Left lung (tissue), 14 donors: ENCODE measurements at places on chromosomes 5 and 9. TPM values are rescaled to one million over a fixed set of nuclear protein-coding genes. Genes with fewer than 3 reads are reported as not detected.

GRCh38 chr5:63726496-63726895 lies 235.7 kb downstream of the HTR1A start:
- no peak for DNase-seq
- no peaks in the 10 kb centered on the region for H3K27me3 ChIP-seq
- H3K4me1 ChIP-seq, result no peaks in the 10 kb centered on the region

- H3K27ac ChIP-seq, result no peak overlapping the region
- DNase-seq, result no peak
- no peaks in the 10 kb centered on the region for H3K4me1 ChIP-seq
- H3K4me3 ChIP-seq, result no peak overlapping the region
- H3K27me3 ChIP-seq, result no peaks in the 10 kb centered on the region
- peaks cover 62% of the 10 kb centered on the region for H3K36me3 ChIP-seq
Measured at GRCh38 chr5:109365653-109366052, 44.1 kb downstream of the PJA2 start.

DNA sequence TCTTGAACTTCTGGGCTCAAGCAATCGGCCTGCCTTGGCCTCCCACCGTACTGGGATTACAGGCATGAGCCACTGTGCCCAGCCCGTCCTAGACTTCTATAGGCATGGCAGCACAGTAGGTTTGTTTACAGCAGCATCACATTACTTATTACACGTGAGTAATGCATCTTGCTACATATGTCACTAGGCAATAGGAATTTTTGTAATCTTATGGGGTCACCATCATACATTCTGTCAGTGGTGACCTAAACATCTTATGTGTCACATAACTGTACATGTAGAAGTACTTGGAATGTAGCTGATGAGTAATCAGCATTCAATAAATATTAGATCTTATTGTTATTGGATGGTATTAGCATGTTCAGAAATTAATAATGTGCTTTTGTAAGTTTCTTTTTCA lies 22.9 kb upstream of the ABCA1 start:
- no peak overlapping the region for H3K27ac ChIP-seq
- H3K27me3 ChIP-seq, result no peaks in the 10 kb centered on the region
- H3K36me3 ChIP-seq, result no peaks in the 10 kb centered on the region
- no peaks in the 10 kb centered on the region for H3K4me1 ChIP-seq
- H3K4me3 ChIP-seq, result no peak overlapping the region

Gene STC2
- 5.5 TPM for total RNA-seq

Gene SEMA4D
- 71.9 TPM for total RNA-seq

DNA sequence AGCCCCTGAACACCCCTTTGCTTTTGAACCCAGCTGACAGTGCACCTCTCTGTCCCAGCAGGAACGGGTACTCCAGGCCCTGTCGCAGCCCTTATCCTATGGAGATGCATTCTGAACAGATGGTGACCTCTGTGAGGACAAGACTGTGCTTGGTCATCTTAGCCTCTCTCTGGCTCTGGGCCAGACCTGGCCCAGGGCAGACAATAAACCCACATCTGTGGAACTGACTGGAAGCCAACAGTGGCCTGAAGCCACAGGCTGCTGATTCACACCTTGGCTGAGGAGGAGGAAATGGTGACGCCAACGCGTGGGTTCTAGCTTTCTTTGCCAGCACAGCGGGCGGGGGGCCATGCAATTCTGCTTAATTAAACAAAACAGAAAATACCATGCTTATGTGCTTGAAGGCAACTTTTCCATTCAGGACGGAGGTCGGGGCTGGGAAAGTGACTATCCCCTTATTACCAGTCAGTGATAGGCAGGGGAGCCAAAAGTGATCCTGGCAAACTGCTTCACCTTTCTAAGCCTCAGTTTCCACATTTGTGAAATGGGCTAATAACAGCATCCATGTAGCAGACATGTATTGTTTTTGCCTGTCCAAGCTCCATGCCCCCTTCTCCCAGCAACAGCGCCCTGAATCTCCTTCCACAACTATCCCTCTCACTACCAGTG lies 10.8 kb downstream of the SH3PXD2B start:
- H3K27ac ChIP-seq, result peak overlapping the region; percentile 69
- H3K4me3 ChIP-seq, result no peak overlapping the region
- peaks cover 2% of the 10 kb centered on the region for H3K36me3 ChIP-seq

Gene TRIM7
- 5.7 TPM for total RNA-seq

DNA sequence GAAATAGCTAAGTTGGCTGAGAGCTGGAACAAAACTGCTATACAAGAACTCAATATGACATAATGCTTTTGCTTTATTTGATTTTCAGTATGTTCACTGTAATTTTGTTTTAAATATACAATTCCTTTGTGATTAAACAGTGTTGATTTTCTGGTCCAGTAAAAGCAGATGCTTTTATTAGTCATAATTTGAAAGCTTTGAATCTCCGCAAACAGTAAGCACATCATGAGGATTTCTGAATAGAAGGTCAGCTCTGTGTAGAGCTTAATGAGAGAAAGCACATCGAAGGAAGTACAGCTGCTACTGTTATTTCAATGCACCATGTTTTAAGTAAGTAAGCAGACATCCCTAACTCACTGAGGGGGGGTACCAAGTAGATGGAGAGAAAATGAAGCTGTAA lies 701.3 kb upstream of the ACO1 start:
- no peaks in the 10 kb centered on the region for H3K4me1 ChIP-seq
- H3K27me3 ChIP-seq, result no peaks in the 10 kb centered on the region
- no peak for DNase-seq
- H3K27ac ChIP-seq, result no peak overlapping the region
- no peaks in the 10 kb centered on the region for H3K36me3 ChIP-seq

- no peak for DNase-seq
- H3K27ac ChIP-seq, result no peak overlapping the region
- no peaks in the 10 kb centered on the region for H3K4me1 ChIP-seq
- no peaks in the 10 kb centered on the region for H3K27me3 ChIP-seq
Measured at GRCh38 chr5:90514520-90514919, 14.9 kb downstream of the LYSMD3 start.

Gene TAF11L13
- total RNA-seq, result not detected

DNA sequence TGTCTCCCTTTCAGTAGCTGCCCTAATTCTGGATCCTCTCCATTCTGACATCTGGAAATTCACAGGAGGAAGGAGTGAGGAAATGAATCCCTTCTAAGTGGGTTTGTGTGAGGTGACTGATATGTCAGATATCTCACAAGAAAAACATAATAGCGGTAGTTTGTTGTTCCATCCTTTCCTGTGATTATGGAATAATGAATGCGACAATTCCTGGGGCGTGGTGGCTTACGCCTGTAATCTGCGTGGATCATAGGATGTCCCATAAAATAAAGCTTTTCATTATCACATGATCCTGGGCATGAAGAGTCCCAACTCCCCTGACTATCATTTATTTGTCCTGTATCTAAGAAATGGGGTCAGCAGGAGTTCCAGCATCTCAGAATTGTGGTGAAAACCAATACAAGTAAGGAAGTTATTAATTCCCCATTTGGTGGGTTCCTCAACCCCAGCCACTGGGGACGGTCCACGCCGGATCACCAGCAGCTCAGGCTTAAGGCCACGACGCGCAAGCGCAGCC lies 375 bp upstream of the C5orf24 start:
- peak overlapping the region; percentile 97 for H3K27ac ChIP-seq
- H3K27me3 ChIP-seq, result no peaks in the 10 kb centered on the region
- DNase-seq, result no peak
- peak overlapping the region; percentile 82 for H3K4me3 ChIP-seq

- no peaks in the 10 kb centered on the region for H3K4me1 ChIP-seq
- no peaks in the 10 kb centered on the region for H3K27me3 ChIP-seq
- no peak overlapping the region for H3K4me3 ChIP-seq
- no peaks in the 10 kb centered on the region for H3K36me3 ChIP-seq
- H3K27ac ChIP-seq, result no peak overlapping the region
Measured at GRCh38 chr5:111311666-111312065, 87.5 kb downstream of the CAMK4 start.

DNA sequence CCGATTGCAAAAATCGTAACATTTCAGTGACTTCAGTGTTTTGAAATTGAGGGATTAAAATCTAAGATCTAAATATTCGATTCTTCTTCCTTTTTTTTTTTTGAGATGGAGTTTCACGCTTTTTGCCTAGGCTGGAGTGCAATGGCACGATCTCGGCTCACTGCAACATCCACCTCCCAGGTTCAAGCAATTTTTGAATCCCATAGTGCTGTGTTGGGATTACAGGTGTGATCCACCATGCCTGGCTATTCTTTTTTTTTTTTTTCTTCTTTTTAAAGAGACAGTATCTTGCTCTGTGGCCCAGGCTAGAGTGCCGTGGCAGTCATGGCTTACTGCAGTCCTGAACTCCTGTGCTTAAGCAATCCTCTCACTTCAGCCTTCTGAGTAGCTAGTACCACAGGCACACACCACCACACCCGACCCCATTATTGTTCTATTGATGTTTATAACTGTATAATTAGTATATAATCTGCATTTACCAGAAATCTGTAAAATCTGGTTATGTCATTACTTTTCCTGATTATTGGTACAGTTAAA lies 42.7 kb downstream of the NSD1 start:
- no peak overlapping the region for H3K27ac ChIP-seq
- DNase-seq, result no peak

- peaks cover 17% of the 10 kb centered on the region for H3K4me1 ChIP-seq
- no peak for DNase-seq
- no peaks in the 10 kb centered on the region for H3K36me3 ChIP-seq
- no peak overlapping the region for H3K27ac ChIP-seq
Measured at GRCh38 chr5:96967400-96967799, 31.5 kb downstream of the LNPEP start.

Gene PCDHGA10
- 3.9 TPM for total RNA-seq

- peaks cover 64% of the 10 kb centered on the region for H3K4me1 ChIP-seq
- H3K27ac ChIP-seq, result no peak overlapping the region
- DNase-seq, result no peak
- H3K27me3 ChIP-seq, result no peaks in the 10 kb centered on the region
- no peak overlapping the region for H3K4me3 ChIP-seq
- H3K36me3 ChIP-seq, result no peaks in the 10 kb centered on the region
Measured at GRCh38 chr9:130842545-130842944, 7.5 kb downstream of the ABL1 start.

GRCh38 chr9:109799792-109800191 lies 19.8 kb downstream of the PALM2AKAP2 start:
- no peaks in the 10 kb centered on the region for H3K36me3 ChIP-seq
- no peaks in the 10 kb centered on the region for H3K4me1 ChIP-seq
- no peaks in the 10 kb centered on the region for H3K27me3 ChIP-seq
- no peak overlapping the region for H3K4me3 ChIP-seq
- H3K27ac ChIP-seq, result no peak overlapping the region

Gene PCDHGB7
- total RNA-seq, result 12.9 TPM

Gene TLE1
- total RNA-seq, result 29.2 TPM

Gene PCDHA2
- total RNA-seq, result 0.52 TPM

- no peaks in the 10 kb centered on the region for H3K4me1 ChIP-seq
- no peaks in the 10 kb centered on the region for H3K27me3 ChIP-seq
- no peak for DNase-seq
- H3K36me3 ChIP-seq, result no peaks in the 10 kb centered on the region
Measured at GRCh38 chr9:85258823-85259370, 482.9 kb downstream of the AGTPBP1 start.

Gene SLIT3
- total RNA-seq, result 66.3 TPM

- no peaks in the 10 kb centered on the region for H3K4me1 ChIP-seq
- DNase-seq, result no peak
- H3K27ac ChIP-seq, result no peak overlapping the region
- H3K27me3 ChIP-seq, result no peaks in the 10 kb centered on the region
- no peaks in the 10 kb centered on the region for H3K36me3 ChIP-seq
Measured at GRCh38 chr9:14797435-14797834, 74.9 kb upstream of the CER1 start.

Gene LRRC19
- not detected for total RNA-seq

Gene GLRA1
- total RNA-seq, result not detected

DNA sequence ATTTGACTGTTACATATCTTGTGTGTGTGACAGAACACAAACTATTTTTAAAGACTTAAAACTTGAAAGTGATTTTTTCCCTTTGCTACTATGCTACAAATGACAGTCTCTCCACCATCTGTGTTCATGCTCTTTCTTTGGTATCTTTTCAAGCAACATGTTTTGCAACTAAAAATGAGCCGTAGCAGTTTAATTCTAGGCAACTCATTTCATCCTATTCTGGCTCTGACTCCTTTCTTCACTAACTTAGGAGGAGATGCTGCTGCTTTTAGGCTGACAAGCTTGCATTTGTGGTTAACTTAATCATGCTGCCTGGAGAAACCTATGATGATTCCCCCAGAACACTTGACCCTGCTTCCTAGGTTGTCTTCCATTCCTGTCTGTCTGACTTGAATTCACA lies 100.6 kb downstream of the HACD4 start:
- no peaks in the 10 kb centered on the region for H3K27me3 ChIP-seq
- H3K27ac ChIP-seq, result no peak overlapping the region
- no peaks in the 10 kb centered on the region for H3K36me3 ChIP-seq
- no peak overlapping the region for H3K4me3 ChIP-seq
- H3K4me1 ChIP-seq, result no peaks in the 10 kb centered on the region

DNA sequence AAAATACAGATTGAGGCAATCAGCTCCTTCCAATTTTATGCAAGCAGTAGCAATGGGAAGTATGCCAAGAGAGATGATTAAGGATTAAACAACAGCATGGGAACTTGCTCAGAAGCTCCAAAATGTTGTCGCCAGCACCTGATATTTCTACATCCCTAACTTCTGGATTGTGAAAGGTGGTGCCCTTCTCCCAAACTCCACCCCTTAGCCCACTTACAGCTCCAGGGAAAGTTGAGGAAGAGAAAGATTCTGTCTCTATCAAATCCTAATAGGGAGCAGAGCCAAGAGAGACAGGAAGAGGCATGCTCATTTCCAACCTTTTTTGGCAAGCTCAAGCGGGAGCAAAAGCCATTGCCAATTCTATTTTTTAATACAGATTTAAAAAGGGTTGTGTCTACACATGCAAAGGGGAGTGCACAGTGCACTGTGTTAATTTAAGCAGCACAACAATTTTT lies 92.4 kb upstream of the NR3C1 start:
- H3K36me3 ChIP-seq, result no peaks in the 10 kb centered on the region
- no peak overlapping the region for H3K27ac ChIP-seq
- H3K27me3 ChIP-seq, result no peaks in the 10 kb centered on the region

Gene LCN15
- not detected for total RNA-seq

- H3K4me1 ChIP-seq, result peaks cover 6% of the 10 kb centered on the region
- no peak for DNase-seq
- no peaks in the 10 kb centered on the region for H3K36me3 ChIP-seq
- H3K27ac ChIP-seq, result no peak overlapping the region
- H3K27me3 ChIP-seq, result no peaks in the 10 kb centered on the region
- H3K4me3 ChIP-seq, result no peak overlapping the region
Measured at GRCh38 chr5:138927979-138928378, 52.8 kb upstream of the LRRTM2 start.

DNA sequence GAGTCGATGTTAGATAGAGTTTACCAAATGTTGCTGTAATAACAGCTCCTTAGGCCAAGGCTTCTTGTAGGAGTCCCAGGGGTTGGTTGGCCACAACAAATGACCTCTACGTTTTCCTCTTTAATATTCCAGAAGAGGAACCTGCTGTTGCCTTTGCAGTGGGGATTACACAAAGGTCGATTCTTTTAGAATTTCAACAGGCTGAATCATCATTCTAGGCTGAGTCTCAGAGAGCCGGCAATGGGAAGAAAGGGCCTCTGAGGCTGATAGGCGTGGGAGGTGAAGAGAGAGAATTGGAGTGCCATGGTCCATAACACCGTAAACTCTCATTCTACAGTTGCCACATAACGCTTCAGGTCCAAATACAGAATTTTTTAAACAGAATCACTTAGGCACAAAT lies 405.9 kb upstream of the DAP start:
- H3K27me3 ChIP-seq, result no peaks in the 10 kb centered on the region
- no peak overlapping the region for H3K4me3 ChIP-seq
- H3K4me1 ChIP-seq, result no peaks in the 10 kb centered on the region

Gene FGF10
- 1.2 TPM for total RNA-seq

Gene MCIDAS
- not detected for total RNA-seq

Gene CRHBP
- total RNA-seq, result 0.65 TPM
